CD4-positive, alpha-beta T cell treated with Interleukin-4 for 1 hour (primary cell): ENCODE measurements at places on chromosomes 6 and 20.

GRCh38 chr20:21322083-21322710 lies 19.1 kb downstream of the XRN2 start:
- DNase-seq, result no peak

DNA sequence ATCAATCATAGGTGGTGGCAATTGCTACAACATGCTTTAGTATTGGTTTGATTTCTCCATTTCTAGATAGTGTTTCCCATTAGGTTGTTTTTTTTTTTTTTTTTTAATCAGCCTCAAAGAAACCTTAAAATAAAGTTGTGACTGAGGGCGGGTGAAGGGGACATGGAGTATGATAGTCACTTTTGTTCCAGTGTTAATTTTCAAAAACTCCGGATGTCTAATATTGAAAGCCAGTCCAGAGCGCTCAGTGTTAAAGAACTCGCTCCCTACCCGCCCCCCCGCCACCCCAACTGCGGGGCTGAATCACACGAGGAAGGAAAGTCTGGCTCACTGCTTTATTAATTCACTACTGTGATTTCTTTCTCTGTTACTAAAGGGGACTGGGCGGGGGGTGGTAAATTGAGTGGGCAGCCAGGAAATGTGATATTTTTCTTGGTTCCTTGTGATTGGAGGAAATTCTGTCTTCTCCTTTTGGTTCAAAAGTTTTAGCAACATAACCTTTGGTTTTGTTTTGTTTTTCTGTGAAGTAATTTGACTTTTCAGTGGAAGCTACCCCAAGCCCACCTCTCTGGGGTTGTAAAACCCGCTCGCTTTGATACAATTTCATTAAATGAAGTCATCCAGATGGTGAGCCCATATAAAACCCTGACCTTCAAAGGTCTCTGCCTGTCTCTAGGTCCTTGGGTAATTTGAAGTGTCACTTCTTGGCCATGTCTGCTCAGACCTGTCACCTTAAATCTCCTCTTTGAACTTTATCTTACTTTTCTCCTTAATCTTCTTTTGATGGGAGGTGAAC lies 38.0 kb downstream of the TNFAIP3 start:
- DNase-seq, result peak; percentile 41

DNA sequence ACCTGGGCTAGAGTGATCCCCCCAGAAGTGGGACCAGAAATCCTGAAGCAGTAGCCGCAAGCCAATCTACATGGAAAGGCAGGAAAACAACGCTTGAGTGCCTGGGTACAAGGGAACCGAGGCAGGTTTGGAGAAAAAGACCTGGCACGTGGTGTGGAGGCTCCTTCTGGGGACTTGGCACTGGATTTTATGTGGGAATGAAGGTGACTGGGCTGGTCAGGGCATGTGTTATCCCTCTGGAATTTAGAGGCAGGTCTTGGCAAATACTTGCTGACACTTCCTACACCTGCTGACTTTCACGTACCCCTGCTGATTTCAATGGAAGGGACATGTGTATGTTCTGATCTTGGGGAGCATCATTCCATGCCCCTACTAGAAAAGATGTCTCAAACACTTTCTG lies 25.0 kb upstream of the FAM217A start:
- DNase-seq, result no peak

- DNase-seq, result no peak
Measured at GRCh38 chr6:86535100-86535499, 402.2 kb upstream of the HTR1E start.

DNA sequence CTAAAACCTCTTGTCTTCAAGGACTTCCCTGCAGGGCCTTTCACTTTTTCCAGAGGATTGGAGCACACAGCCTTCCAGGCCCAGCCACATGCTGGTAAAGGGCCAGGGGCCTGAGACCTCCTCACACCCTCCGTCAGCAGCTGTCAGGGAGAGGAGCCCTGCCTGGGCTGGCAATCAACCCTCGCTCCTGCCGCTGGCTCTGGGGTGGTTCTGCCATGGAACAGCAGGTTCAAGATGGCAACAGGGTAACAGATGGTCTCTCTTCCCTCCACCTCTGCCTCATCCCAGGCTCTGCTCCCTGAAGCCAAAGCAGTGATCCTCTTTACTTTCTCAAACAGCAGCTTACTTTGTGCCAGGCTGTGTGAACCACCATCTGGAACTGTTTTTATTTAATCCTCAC lies 23.8 kb downstream of the PCNA start:
- DNase-seq, result no peak

DNA sequence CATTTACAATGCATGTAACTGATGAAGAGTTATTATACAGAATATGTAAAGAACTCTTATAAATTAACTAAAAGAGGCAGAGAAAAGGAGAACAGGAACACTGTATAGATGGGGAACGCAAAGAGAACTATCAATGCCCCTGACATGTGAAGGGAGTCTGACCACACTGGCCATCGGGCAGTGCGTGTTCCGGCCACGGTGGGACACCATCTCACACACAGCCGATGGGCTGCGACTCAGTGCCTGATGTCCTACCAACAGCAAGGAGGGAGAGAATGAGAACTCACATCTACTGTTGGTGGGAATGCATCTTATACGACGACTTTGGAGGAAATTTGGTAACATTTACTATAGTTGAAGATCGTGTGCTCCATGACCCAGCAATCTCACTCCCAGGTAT lies 15.5 kb upstream of the RAMACL start:
- no peak for DNase-seq
